ENCODE measurements at places on chromosomes 11 and 22.
A peak's percentile ranks its signal among the peaks of the same experiment; 100 is the strongest.

- no peak for DNase-seq
These were observed 44.7 kb downstream of the ABTB2 start for GRCh38 chr11:34313099-34313517.

DNA sequence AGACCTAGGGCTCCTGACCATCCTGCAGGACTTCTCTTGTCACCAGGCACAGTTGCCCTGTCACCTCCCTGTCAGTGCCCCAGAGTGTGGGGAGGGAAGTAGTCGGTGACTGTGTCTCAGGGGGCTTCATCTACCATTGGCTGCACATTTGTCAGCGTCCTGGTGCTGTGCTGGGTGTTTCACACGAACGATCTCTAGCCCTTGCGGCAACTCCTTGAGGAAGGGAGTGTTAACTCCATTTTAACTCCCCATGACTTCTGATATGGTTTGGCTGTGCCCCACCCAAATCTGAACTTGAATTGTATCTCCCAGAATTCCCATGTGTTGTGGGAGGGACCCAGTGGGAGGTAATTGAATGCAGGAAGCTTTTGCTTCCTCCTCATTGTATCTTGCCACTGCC is 7.1 kb downstream of the TSKU start:
- no peak for DNase-seq

GRCh38 chr22:40107851-40108378 is 69.8 kb upstream of the TNRC6B start:
- no peak for DNase-seq

- peak; percentile 51 for DNase-seq
These were observed 87.0 kb upstream of the THY1 start for GRCh38 chr11:119509969-119510401.

GRCh38 chr11:27281740-27282590 is 81.0 kb downstream of the CCDC34 start:
- no peak for DNase-seq

DNA sequence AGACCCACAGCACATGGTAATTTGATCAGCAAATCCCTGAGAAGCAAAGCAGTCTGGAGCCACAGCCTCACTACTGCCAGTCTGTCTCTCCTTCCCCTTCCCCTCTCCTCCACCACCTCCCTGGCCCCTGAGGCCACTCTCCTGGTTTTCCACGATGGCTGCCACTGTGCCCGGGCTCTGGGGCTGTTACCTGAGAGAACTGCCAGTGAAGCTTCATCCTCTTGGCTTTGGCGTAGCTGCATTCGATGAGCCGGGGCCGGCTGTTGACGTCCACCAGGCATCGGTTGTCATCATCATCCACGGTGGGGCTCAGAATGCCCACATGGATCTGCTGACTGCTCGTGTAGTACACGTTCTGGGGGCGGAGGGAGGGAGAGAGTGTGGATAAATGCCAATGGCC is 60.2 kb downstream of the CSNK2A3 start:
- DNase-seq = no peak

DNA sequence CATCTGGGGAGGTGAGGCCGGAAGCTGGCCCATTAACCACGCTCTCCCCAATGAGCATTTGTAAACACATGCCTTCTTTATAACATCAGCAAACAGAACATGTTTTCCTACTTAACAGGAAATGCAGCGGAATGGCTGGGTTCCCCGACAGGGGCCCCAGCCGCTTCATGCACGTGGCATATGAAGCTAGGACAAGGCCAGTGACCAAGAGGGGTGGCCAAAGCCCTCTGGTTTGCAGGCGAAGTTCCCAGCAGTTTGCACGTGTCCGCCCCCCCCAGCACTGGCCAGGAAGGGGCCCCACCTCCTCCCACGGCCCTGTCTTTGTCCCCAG is 38.7 kb upstream of the LINC01488 start:
- DNase-seq = no peak

GRCh38 chr11:31340903-31341572 is 28.5 kb downstream of the DCDC1 start:
- DNase-seq = peak; percentile 16

GRCh38 chr11:111528557-111528956 is 12.0 kb upstream of the LAYN start:
- DNase-seq = peak; percentile 49

DNA sequence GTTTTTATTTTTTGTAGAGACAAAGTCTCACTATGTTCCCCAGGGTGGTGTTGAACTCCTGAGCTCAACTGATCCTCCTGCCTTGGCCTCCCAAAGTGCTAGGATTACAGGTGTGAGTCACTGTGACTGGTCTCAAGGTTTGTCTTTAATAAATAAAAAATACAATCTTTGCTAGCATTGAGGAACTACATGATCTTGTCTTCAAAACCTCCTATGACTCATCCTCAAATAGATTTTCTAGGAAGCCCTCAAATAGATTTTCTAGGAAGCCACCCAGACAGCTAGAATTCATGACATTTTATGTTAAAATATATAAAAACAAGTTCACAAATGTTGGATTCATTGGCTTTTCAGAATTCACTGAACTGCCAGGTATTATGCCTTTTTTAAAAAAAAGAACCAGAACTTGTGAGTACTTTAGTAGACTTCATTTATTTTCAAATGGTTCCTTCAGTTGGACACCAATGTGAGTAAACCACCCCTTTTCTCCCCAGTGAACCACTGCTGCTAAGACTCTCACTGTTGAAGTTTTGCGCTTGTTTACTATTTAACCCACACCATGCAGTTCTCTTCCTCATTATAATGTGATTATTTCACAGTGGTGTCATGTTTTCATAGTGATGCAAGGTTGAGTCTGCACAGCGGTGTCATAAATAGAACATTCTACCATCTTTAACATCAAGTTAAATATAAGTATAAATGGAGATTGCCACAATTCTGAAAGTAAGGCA is 303.9 kb downstream of the CASP12 start:
- DNase-seq = no peak

DNA sequence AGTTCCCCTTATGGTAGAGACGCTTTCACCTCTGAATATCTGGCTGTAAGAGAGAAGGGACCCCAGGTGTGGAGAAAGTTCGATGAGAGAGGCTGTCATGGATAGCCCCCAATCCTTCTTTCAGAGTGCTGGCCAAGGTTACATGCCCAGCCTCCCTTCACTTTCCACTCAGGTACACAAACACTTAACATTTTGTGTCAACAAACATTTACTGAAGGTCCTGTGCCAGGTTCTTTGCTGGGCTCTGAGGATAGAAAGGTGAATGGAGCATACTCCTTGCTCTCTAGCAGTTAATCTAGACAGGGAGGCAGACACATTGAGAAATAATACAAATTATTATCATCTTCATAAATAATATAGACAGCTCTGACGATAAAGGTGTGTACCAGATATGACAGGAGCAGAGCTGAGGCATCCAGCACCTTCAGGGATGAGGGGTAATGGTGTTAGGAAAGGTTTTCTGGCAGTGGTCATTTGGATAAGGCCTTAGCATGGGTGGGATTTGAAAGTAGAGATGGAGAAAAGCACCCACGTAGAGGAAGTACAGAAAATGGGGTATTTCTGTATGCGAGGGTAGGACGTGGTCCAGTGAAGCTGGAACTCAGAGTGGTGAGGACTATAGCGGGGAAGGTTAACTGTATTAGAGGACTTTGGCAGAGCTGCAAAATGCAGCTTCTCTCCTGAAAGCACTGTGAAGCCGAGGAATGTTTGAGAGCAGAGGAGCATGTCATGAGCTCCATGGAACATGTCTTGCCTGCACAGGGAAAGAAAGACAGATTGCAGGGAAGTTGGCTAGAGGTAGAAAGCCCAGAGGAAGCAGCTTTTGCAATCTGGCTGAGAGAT is 19.6 kb downstream of the PPFIBP2 start:
- no peak for DNase-seq

DNA sequence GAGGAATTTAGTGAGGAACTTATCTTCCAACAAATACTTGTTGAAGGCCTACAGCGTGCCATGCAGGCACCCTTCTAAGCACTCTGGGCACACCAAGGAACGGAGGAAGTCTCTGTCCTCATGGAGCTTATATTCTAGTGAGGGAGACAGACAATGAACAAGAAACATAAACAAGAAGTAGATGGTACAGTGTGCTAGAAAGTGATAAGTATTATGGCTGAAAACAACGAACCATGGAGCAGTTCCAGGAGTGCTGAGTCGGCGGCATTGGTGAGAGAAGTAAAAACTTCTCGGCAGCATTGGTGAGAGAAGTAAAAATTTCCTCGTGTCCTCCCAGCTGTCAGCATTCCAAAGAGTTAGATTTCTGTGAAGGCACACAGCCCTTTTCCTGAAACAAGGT is 53.2 kb downstream of the FAM76B start:
- DNase-seq = no peak

DNA sequence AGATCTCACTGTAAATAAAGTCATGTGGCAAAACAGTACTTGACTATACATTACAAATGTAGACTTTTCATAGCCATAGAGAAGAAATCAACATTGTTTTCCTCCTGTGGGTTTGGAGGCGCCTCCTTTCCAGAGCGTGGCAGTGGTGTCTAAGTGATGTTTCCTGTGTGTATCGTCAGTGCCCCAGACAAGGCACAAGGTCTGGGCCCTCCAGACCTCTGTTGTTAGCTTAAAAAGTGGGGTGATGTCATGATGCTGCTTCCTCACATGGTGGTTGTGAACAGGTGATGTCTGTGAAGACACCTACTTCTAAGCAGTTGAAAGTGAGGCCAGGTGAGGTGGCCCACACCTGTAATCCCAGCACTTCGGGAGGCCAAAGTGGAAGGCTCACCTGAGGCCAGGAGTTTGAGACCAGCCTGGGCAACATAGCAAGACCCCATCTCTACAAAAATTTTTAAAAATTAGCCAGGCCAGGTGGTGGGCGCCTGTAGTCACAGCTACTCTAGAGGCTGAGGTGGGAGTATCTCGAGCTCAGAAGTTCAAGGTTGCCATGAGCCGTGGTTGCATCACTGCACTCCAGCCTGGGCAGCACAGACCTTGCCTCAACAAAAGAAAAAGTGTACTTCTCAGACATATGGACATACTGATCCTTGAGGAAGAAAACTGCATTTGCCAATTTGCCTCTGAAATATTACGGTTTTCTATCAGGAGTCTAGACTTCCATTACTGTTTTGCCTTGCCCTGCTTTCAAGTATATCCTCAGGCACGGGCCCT is 15.7 kb downstream of the NUP50 start:
- no peak for DNase-seq

DNA sequence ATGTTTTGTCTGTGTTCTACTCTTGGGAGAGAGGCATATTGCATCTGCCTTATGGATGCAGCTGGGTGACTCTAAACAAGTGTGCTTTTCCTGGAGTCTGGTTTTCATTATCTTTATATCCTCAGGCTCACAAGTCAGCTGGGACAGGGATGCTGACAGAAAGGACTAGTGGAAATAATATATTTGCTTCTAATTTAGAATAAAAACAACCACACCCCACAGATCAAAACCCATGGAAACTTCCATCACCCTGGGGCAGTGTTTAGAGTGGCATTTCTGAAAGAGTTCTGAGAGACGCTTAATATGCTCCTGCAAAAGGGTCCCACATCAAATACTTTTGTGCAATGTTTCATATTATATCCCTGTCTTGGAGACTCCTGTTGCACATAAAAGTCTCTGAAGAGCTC is 20.8 kb downstream of the KCNE3 start:
- DNase-seq = no peak

GRCh38 chr11:9377036-9377435 is 7.4 kb upstream of the IPO7 start:
- no peak for DNase-seq

GRCh38 chr11:90219438-90219837 is 3.4 kb downstream of the CHORDC1 start:
- no peak for DNase-seq

GRCh38 chr11:112608509-112608908 is 347.8 kb upstream of the PLET1 start:
- DNase-seq = no peak

DNA sequence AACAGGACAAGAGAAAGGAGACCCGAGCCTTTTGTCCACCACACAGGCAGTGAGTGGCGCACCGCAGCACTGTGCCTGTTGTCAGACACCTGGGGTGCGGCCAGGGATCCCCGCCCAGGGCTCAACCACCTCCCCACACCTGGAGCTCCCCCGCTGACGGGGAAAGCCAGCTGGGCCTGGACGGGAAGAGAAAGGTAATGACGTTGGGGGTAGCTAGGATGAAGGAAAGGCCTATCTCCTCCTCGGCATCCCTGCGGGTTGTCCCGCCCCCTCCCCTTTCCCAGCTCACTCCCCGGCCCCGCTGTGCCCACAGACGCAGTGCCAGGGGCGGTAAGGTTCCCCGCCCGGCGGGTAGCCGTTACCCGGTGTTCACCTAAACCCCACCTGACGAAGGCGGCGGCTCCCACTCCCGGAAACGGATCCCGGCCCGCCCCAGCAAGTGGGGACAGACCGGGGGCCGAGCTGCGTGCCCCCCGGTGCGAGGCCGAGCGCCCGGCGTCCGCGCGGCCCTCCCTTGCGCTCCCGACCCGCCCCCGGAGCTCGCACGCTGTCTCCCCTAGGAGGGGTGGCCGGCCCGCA is 495 bp downstream of the HYOU1 start:
- DNase-seq = no peak
